Anterior cingulate cortex (tissue), 58 donors: ENCODE measurements at places on chromosomes 13 and 19.

GRCh38 chr19:34172661-34173192, 423 bp downstream of the LSM14A start:
- no peak for DNase-seq

GRCh38 chr19:34995551-34995950, 4.6 kb upstream of the GRAMD1A start:
- DNase-seq: no peak

DNA sequence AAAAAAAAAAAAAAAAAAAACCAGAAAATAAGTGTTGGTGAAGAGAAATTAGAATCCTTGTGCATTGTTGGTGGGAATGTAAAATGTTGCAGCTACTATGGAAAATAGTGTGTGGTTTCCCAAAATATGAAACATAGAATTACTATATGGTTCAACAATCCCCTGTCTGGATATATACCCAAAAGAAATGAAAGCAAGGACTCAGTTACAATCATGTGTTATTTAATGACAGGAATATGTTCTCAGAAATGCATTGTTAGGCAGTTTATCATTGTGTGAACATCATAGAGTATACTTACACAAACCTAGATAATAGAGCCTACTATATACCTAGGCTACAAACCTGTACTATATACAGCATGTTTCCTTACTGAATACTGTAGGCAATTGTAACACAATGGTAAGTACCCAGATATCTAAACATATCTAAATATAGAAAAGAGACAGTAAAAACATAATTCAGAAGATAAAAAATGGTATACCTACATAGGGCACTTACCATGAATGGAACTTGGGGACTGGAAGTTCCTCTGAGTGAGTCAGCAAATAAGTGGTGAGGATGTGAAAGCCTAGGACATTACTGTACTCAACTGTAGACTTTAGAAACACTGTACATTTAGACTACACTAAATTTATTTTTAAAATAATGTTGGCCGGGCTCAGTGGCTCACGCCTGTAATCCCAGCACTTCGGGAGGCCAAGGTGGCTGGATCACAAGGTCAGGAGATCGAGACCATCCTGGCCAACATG, 25.7 kb upstream of the SLC7A1 start:
- no peak for DNase-seq

DNA sequence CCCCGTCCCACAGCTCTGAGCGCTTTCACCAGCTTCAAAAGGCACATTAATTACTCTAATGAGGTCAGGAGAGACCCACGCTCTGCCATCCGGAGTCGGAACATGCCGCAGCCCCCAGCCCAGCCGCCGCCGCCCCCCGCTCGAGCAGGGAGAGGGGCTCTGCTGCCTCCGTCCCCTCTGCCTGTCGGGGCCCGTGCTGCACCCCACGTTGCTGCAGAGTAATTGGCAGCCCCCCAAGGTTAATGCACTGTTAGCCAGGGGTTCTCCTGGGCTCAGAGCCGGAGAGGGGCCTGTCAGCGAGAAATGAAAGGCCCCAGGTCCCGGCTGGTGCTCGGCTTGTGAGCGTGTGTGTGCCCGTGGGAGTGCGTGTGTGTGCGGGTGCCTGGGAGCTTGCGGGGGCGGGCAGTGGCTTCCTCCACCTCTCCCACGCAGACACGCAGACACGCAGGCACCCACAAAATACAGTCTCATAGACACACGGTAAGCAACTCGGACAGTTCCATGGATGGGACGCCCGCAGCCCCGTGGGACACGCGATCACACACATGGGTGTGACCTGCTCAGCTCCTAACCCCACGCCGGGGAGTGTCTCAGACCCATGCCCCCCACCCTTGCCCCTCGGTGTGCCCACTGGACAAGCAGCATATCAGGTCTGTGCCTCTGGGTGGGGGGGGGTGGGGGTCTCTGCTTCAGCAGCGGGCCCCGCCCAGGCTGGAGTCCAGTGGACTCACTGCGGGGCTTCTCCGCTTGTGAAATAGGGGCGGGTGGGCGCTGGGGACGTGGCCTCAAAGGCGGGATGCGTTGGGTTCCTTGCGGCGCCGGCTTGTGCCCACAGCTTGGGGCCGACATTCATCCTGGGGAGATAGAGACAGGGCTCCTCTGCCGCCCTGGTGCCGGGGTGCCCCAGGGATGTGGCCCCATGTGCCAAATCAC, 4.8 kb upstream of the EFNA2 start:
- DNase-seq: no peak

- no peak for DNase-seq
Measured at GRCh38 chr19:14761607-14762006, 16.8 kb downstream of the ADGRE2 start.

GRCh38 chr13:98839856-98840769, 87.6 kb upstream of the SLC15A1 start:
- DNase-seq: no peak

DNA sequence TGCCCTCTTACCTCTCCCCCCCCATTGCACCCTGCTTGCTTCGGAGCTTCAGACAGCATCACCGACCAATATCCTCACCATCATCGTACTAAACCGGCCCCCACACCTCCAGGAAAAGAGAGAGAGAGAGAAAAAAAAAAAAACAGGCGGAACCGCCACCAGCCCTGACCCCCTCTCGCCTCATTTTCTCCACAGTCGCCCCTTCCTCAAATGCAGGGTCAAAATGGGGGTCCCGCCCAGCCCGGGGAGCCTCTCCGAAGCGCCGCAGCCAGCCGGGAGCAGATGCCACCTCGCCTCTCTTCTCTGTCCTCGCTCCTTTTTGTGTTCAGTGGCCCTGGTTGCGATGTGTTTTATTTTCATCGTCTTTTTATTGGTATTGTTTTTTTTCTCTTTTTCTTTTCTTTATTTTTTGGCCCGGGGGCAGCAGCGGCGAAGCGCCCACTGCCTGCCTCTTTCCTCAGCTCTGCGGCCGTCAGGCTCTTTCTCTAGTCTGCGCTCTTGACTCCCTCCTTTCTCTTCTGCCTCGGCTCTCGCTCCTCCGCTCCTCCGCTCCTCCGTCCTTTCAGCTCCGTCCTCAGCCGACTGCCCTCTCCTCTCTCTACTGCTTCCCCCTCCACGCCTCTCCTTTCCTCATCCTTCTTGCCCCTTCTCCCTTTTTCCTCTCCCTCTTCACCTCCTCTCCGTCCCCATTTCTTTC, 41.4 kb downstream of the DEDD2 start:
- DNase-seq: no peak

DNA sequence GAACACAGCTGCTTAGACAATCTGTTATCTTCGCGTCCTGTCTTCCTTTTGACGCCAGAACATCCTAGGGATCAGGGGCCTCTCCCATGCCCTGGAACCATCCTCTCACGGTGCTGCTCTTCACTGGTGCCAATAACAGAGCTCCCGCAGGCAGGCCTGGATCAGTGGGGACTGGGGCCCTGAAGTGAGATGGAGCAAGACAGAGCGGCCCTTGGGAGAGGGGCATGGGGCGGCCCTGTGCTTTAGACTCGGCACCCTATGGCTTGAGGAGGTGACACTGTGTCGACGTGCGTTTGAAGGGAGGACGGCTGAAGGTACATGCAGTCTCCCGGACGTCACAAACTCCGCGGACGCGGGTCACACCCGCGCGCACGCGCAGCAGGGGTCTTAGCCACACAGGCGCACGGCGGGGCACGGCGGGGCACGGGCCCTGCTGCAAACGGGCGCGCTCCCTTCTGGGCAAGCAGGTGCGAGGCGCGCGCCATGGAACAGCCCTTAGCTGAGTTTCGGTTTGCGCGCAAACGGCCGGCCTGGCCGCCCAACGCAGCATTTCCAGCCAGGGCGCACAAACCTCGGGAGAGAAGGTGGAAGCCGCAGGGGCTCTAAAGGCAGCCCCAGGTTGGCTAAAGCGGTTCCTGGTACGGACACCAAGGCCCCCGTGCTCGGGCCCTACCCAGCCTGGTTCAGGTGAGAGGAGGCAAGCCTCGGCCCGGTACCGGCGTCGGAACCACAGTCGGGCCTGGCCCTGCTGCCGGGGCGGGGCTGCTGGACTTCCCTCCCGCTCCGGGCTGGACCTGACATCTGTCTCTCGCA, 16.5 kb upstream of the RNF17 start:
- DNase-seq: no peak

DNA sequence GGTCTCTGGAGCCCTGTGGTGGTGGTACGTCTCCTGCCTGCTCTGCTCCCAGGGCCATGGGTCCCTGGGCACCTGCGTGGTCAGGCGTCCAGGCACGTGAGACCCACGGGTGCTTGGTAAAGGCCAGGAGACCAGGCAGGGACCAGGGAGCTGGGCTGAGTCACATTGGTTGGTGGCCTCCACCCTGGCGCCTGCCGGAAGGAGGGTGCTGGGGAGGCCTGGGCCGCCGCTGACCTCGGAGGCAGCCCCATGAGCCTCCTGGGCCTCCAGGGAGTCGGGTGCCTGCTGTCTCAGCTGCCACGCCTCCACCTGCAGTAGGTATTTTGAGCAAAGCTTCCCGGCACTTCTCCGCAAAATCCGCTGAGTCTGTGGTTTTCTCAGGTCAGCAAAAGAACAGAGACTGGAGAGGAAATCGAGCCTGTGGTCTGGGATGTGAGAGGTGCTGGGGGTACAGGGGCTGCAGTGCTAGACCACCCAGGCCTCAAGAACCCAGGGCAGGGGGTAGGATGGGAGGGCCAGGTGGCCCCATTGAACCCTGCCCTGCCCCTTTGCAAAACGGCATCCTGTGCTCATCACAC, 3.6 kb upstream of the PLK5 start:
- DNase-seq: no peak

GRCh38 chr19:16118489-16119033, 6.9 kb downstream of the RAB8A start:
- no peak for DNase-seq

DNA sequence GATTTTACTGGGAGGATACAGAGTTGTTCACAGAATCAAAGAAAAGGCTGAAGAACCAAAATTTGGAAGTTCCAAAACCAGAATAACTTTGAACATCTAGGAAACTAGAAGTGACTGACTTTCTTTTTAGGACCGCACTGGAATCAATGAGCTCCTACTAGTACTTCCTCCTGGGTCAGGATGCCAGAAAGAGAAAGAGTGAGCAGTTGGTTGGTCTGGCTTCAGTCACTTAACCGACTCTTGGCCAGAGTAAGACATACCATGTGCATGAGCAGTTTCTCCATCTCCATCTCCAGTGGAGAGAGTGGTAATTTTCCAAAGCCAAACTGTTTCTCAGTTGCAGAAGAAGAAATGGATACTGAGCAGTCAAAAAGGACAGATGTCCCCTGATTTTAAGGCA, 27.1 kb upstream of the MTUS2 start:
- DNase-seq: no peak

- DNase-seq: no peak
Measured at GRCh38 chr19:6686628-6686975, 16.6 kb upstream of the TNFSF14 start.

- DNase-seq: no peak
Measured at GRCh38 chr13:49062297-49062896, 86.7 kb downstream of the FNDC3A start.

GRCh38 chr13:93230261-93230855, 3.8 kb downstream of the GPC6 start:
- DNase-seq: no peak

GRCh38 chr13:85828094-85828684, 29.0 kb upstream of the SLITRK6 start:
- no peak for DNase-seq

- DNase-seq: no peak
Measured at GRCh38 chr13:40779796-40780285, 8.9 kb upstream of the MRPS31 start.

- no peak for DNase-seq
Measured at GRCh38 chr13:40075281-40075680, 419.8 kb downstream of the COG6 start.
